CD4-positive, alpha-beta T cell treated with Interleukin-15 for 4 hours (primary cell): ENCODE measurements at places on chromosomes 5 and 9.

DNA sequence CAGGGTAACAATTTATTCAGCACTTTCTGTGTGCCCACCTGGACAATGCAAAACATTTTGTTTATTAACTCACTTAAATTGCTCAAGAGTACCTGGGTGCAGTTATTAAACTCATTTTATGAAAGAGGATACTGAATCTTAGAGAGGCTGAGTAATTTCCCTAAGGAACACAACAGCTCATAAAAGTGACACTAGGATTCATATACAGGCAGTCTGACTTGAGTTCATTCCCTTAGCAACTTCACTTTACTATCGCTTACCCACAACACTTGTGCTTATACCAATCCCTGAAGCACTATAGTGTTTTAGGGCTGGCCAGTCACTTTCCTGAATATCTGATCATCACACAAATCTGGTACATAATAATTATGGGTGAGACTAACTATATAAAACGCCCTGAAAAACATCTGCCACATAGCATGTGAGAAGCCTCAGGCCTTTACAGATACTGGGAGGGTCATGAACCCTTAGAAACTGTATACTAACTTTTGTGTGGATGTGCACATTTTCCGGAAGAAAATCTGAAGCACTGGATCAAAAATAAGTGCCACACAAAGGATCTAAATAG lies 11.3 kb downstream of the TRPM6 start:
- no peak for DNase-seq

DNA sequence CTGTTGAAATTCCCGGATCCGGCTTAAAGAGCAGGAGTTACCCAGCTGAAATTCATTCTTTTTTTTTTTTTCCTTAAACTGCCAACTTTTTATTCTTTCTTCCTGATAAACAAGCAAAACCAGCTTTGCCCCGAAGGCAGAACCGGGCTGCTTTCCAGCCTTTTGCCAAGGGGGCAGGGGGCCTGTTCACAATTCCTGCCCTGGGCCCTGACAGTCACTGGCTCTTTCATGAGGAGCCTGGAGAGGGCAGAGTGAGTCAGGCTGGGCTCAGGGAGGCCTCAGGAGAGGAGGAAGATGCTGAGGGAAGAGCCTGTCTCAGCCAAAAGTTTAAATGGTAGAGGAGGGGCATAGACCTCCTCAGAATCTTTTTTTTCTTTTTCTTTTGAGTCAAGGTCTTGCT lies 4.8 kb downstream of the GLIPR2 start:
- DNase-seq = no peak

DNA sequence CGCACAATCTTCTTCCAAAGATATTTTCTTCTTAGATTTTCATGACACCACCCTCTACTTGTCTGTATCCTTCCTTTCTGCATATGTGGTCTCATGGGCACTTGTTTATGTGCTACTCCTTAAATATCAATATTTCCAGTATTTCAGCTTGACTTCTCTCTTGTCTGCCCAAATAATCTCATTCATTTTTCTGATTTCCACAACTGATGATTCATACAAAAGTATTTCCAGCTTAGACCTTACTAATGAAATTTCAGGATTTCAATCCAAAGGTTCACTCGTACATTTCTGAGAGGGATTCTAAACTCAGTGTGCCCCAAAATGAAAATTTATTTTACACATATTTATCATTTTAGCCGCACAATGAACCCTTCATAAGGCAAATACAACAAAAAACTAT lies 928.9 kb upstream of the C9orf72 start:
- no peak for DNase-seq

DNA sequence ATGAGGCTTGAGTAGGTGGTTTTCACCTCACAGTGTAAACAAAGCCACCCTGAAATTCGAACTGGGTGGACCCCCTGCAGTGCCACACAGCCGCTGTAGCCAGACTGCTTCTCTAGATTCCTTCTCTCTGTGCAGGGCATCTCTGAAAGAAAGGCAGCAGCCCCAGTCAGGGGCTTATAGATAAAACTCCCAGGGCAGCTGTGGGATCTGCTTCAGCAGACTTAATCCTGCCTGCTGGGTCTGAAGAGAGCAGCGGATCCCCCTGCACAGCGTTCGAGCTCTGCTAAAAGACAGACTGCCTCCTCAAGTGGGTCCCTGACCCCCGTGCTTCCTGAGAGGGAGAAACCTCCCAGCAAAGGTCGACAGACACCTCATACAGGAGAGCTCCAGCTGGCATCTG lies 71.4 kb downstream of the CARTPT start:
- DNase-seq = no peak

- peak; percentile 69 for DNase-seq
These were observed 15.2 kb downstream of the GBGT1 start for GRCh38 chr9:133148199-133149129.

DNA sequence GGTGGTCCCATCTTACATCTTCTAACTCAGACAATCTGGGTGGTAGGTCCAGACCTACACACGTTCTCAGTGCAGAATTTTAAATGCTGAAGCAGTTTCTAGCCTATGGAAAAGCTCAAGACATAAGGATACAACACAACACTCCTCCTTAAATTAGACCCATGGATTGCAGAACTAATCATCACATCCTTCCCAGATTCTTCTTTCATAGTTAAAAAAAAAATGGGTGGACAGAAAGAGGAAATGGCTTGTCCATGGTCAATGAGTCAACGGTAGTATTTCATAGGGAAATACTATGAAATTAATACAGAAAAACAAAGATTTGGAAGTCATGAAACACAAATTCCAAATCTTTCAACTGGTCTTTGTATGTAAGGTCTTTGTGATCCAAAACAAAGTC lies 106.9 kb downstream of the PAPPA start:
- no peak for DNase-seq

GRCh38 chr5:32282633-32283032 lies 30.1 kb downstream of the MTMR12 start:
- no peak for DNase-seq

DNA sequence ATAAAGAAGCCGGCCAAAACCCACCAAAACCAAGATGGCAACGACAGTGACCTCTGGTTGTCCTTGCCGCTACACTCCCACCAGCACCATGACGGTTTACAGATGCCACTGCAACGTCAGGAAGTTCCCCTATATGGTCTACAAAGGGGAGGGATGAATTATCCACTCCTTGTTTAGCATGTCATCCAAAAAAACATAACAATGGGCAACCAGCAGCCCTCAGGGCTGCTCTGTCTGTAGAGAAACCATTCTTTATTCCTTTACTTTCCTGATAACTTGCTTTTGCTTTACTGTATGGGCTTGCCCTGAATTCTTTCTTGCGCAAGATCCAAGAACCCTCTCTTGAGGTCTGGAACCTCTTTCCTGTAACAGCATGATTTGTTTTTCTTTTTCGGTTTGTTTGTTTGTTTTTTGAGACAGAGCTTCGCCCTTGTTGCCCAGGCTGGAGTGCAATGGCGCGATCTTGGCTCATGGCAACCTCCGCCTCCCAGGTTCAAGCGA lies 2.0 kb upstream of the UAP1L1 start:
- DNase-seq = no peak

GRCh38 chr9:79623799-79624721 lies 52.3 kb downstream of the TLE4 start:
- peak; percentile 75 for DNase-seq

- DNase-seq = no peak
These were observed 68.3 kb upstream of the OTULINL start for GRCh38 chr5:14513266-14513665.

- DNase-seq = no peak
These were observed 559.5 kb upstream of the WWC1 start for GRCh38 chr5:167731951-167732350.

DNA sequence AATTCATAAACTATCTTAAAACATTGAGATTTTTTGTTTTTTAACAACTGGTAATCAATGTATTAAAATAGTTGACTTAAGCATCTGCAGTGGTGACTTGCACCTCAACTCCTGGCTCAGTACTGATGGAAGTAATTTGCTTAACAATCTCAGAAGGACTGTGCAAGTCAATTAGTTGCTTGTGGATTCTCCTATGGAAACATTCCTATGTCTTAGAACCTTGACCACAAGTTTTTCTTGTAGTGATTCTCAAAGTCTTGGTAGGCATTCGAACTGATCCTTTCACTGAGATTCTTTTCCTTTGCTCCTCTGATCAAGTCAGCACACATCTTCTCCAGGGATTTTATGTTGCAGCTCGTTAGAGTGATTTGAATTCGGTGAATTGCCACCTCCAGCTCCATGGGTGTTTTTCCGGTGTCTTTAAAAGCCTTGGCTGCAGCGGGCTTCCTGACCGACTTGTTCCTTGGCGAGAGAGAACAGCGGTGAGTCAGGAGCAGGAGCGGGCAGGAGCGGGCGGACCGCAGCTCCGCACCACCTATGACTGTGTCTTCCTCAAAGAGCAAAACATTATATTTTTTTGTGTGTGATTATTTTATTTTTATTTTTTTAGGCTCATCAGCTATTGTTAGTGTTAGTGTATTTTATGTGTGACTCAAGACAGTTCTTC lies 21.1 kb downstream of the HMGXB3 start:
- no peak for DNase-seq

- DNase-seq = peak; percentile 1
These were observed 464.5 kb downstream of the ICE1 start for GRCh38 chr5:5886812-5887486.

GRCh38 chr5:111511831-111512374 lies 432 bp downstream of the STARD4 start:
- DNase-seq = no peak

DNA sequence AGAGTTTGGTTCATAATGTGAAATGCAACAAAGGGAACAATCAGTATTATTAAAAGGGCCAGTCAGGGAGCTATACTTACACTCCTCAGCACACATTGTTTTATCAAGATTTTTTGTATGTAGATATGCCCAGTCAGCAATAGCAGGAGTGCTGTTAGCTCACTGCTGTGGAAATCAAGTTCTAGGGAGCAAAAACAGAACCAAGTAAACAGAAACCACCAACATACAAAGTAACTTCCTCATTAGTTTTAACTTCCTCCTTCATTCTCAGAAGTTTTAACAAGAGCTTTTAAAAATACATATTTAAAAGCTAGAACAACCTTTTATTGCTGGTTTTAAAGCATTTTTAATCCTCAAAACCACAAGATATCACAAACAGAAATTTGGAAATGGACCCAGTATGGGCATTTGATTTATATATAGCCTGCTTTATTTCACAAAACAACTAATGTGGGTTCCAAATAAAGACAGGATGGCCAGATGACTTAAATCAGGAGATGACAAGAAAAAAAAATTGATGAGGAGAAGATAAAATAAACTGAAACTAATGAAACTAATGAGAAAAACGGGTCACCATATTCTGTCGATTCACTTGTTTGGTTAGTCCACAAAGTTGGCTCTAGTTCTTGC lies 178.5 kb downstream of the ADAMTS12 start:
- no peak for DNase-seq

DNA sequence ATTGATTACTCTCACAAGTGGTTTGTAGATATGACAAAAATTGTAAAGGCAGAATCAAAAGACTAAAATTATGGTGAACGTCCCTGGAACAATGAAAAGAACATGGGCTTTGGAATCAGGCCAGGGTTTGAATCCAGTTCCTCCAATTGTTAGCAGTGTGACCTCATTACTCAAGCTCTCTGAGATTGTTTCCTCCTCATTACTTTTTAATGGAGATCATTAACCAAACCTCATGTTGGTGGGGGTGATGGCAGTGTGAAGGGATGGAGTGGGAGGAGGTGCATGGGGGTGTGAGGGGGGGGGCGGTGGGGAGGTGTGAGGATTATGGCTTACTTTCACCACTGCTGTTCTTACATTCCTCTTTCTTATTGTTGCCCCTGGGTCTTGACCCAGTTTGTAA lies 44.1 kb upstream of the FOXE1 start:
- DNase-seq = no peak

GRCh38 chr5:135053278-135053677 lies 19.2 kb upstream of the PITX1 start:
- no peak for DNase-seq

DNA sequence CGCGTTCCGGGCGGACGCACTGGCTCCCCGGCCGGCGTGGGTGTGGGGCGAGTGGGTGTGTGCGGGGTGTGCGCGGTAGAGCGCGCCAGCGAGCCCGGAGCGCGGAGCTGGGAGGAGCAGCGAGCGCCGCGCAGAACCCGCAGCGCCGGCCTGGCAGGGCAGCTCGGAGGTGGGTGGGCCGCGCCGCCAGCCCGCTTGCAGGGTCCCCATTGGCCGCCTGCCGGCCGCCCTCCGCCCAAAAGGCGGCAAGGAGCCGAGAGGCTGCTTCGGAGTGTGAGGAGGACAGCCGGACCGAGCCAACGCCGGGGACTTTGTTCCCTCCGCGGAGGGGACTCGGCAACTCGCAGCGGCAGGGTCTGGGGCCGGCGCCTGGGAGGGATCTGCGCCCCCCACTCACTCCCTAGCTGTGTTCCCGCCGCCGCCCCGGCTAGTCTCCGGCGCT lies at the start of gene DAPK1:
Gene DAPK1, plus strand, starts transcription at position 264 of the 442 bp plus-strand sequence. CDS start 1,211 bp downstream, outside the sequence.
- DNase-seq = no peak

- DNase-seq = no peak
These were observed 122.1 kb downstream of the SAXO1 start for GRCh38 chr9:18910916-18911315.

GRCh38 chr5:141608557-141608956 lies 10.2 kb downstream of the DIAPH1 start:
- no peak for DNase-seq
